HCEC 1CT (cell line): ENCODE measurements at places on chromosomes 2 and 18.

DNA sequence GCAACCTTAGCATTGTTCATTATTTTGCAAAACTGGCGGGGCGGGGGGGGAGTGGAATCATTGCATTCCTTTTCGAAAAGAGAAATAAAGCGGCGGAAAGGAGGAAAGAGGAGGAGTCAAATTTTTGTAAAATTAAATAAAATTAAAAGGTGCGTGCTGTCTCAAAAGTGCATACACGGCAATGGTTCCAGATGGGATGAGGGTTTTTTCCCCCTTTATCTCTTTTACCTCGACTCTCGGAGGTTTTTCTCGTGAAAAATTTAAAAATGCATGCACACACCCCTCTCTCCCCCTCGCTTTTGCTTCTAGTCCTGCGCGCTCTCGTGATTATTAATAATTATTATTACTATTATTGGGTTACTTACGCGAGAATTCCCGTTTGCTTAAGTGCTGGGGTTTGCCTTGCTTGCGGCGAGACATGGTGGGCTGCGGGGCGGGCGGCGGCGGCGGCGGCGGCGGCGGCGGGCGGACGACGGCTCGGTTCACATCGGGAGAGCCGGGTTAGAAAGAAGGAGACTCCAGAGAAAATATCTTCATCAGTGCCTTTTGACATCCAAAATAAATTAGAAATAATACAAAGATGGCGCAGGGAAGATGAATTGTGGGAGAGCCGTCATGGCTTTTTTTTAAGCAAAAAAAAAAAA, 481 bp downstream of the BCL11A start:
- no peak for DNase-seq

GRCh38 chr2:119481501-119482455, 42.5 kb downstream of the SCTR start:
- no peak for DNase-seq

- DNase-seq, result no peak
Observed at GRCh38 chr2:187051350-187051749, 202.4 kb upstream of the ZSWIM2 start.

GRCh38 chr18:26868968-26869586, 3.6 kb upstream of the AQP4 start:
- DNase-seq, result no peak

- DNase-seq, result no peak
Observed at GRCh38 chr18:59871711-59872362, 28.0 kb upstream of the PMAIP1 start.

- DNase-seq, result peak; percentile 87
Observed at GRCh38 chr2:150271952-150272802, 215.3 kb downstream of the RND3 start.

GRCh38 chr2:228731517-228731916, 539.6 kb downstream of the PID1 start:
- DNase-seq, result peak; percentile 70

GRCh38 chr2:191078165-191078867, 64.3 kb upstream of the STAT1 start:
- DNase-seq, result no peak

GRCh38 chr2:30356071-30356470, 91.0 kb upstream of the LCLAT1 start:
- DNase-seq, result no peak

GRCh38 chr18:3180325-3180724, 39.4 kb downstream of the MYOM1 start:
- peak; percentile 37 for DNase-seq

DNA sequence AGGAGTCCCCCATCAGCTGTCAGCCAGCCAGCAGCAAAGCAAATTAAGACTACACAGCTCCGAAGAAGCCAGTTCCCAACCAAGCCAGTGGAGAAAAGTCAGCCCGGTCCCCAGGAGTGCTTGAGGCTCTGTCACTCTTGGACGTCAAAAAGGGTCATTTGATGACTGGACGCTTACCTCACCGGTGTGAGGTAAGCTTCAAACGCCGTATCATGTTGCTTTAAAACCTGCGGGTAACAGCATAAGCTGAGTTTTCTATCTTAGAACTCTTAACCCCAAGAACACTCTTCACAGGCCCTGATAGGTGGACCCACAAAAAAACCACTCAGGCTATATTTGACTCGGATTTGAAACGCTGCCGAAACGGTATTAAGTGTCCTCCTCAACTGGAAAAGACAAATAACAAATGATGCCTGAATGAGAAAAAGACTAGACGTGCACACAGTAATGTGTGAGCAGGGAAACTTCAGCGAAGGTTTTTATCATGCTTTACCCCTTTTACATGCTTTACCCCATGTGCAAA, 682 bp upstream of the LNPK start:
- no peak for DNase-seq

- peak; percentile 67 for DNase-seq
Observed at GRCh38 chr2:48306409-48307284, 223.3 kb upstream of the STON1 start.

- no peak for DNase-seq
Observed at GRCh38 chr2:49108851-49109250, 45.5 kb downstream of the FSHR start.

DNA sequence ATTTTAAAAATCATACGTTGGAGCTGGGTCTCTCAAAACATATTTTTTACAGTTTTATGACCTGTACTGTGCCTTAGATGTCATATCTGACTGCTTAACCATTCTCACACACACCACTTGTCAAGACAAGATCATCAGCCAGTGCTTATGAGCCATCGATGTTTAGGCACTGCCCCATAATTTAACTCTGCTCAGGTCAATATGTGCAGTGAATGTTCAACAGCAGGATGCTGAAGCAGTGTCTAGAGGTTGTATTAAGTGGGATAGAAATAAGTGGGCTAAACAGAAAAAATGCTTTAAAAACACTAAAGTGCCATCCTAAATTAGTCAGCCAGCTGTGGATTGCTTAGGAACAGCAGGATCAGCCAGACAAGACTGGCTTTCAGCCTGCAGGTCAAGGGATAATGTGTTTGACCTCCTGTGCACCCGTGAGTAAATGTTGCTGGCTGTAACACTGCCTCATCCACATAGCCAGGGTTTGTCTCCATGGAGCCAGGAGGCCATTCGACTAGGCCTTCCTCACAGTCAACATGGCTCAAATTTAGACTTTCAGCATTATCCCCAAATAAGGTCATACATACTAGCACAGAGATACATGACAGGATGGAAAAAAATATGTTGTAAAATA, 139.0 kb upstream of the NXPH2 start:
- no peak for DNase-seq

GRCh38 chr2:211396815-211397214, 840.4 kb downstream of the CPS1 start:
- no peak for DNase-seq

DNA sequence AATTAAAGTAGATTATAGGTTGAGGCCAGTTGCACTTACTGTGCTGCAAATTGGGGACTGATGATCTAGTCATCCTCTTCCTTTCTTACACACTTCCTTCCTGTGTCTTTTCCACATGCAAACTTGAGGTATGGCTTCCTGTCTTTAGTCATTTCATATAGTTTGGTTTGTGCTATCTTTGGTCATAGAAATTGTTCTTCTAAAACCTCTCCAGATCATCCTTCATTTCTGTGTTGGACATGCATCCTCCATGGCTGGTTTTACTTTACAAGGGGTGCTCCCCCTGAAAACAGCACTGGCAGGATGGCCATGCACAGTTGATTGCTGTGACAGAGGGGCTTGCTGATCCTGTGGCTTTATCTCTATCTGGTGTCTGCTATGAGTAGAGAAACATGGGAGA, 36.5 kb downstream of the MGAT5 start:
- DNase-seq, result no peak
